ENCODE measurements at places on chromosomes 3 and 15.
A peak's percentile ranks its signal among the peaks of the same experiment; 100 is the strongest.

- DNase-seq: peak; percentile 22
Measured at GRCh38 chr3:102511639-102512038, 76.8 kb downstream of the ZPLD1 start.

GRCh38 chr15:86611417-86612040, 531.9 kb downstream of the AGBL1 start:
- no peak for DNase-seq

GRCh38 chr3:804211-804610, 288.6 kb upstream of the CNTN6 start:
- DNase-seq: no peak

- DNase-seq: peak; percentile 69
Measured at GRCh38 chr3:15794303-15794771, 3.4 kb downstream of the ANKRD28 start.

- no peak for DNase-seq
Measured at GRCh38 chr3:78706906-78707523, 1060.8 kb downstream of the ROBO1 start.

DNA sequence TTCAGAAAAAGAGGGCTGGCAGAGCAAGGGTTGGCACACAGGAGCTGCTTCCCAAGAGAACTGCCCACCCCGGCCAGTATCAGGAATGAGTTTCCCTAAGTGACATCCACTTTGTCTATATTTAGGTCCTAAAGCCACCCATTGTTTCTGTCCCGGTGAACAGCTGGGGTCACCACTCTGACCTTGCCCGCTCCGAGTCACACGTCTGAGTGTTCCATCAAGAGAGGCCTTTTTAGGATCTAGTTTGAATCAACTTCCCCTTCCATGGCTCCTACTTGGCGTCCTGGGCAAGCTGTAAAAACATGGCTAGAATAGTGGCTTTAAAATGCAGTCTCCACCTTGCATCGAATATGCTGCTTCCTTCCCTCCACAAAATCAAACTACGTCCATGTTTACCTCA, 109.6 kb upstream of the ARHGEF3 start:
- no peak for DNase-seq

GRCh38 chr15:34304613-34305012, 33.0 kb downstream of the SLC12A6 start:
- DNase-seq: no peak

DNA sequence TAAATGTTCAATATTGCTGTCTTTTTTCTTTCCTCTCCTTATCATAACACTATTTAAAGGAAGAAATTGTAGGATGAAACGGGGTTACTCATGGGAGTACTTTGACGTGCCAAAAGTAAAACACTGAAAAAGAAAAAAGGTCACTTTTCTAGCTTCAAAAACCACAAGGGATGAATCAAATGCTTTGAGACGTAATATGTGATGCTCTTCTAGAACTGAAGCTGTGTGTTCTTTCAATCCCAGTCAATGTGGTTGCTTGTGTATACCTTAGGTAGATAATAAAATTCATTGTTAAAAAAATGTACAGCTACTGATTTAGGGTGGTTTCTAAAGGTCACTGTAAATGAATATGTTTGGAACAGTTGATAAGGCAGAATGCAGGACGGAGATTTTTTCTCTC, 538.8 kb upstream of the ZNF717 start:
- DNase-seq: no peak

- DNase-seq: no peak
Measured at GRCh38 chr3:123287962-123288302, 86.2 kb downstream of the SEC22A start.

GRCh38 chr3:161599697-161600096, 103.1 kb downstream of the OTOL1 start:
- DNase-seq: no peak

- no peak for DNase-seq
Measured at GRCh38 chr15:76885212-76885611, 19.9 kb downstream of the SCAPER start.
